Right ventricle myocardium inferior (tissue), 1 donor: ENCODE measurements at places on chromosomes 6 and 20. TPM values are rescaled to one million over a fixed set of nuclear protein-coding genes. Genes with fewer than 3 reads are reported as not detected.

DNA sequence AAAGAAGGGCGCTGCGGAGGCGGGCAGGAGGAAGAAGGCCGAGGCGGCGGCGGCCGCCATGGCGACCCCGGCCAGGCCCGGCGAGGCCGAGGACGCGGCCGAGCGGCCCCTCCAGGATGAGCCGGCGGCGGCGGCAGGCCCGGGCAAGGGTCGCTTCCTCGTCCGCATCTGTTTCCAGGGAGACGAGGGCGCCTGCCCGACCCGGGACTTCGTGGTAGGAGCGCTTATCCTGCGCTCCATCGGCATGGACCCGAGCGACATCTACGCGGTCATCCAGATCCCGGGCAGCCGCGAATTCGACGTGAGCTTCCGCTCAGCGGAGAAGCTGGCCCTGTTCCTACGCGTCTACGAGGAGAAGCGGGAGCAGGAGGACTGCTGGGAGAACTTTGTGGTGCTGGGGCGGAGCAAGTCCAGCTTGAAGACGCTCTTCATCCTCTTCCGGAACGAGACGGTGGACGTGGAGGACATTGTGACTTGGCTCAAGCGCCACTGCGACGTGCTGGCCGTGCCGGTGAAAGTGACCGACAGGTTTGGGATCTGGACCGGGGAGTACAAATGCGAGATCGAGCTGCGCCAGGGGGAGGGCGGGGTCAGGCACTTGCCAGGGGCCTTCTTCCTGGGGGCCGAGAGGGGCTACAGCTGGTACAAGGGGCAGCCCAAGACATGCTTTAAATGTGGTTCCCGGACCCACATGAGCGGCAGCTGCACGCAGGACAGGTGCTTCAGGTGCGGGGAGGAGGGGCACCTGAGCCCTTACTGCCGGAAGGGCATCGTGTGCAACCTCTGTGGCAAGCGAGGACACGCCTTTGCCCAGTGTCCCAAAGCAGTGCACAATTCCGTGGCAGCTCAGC, 780 bp downstream of the ZCCHC3 start:
- peak; percentile 89 for DNase-seq

- no peak for DNase-seq
These were observed 5.8 kb upstream of the GATA5 start for GRCh38 chr20:62481425-62482145.

GRCh38 chr6:99353126-99353525, 3.7 kb upstream of the FAXC start:
- DNase-seq, result no peak

- no peak for DNase-seq
These were observed 105.1 kb downstream of the EDN3 start for GRCh38 chr20:59405226-59406200.

- no peak for DNase-seq
These were observed 123.4 kb downstream of the PKHD1 start for GRCh38 chr6:51963980-51964379.

BEND6 gene
- 0.30 TPM for total RNA-seq

DNA sequence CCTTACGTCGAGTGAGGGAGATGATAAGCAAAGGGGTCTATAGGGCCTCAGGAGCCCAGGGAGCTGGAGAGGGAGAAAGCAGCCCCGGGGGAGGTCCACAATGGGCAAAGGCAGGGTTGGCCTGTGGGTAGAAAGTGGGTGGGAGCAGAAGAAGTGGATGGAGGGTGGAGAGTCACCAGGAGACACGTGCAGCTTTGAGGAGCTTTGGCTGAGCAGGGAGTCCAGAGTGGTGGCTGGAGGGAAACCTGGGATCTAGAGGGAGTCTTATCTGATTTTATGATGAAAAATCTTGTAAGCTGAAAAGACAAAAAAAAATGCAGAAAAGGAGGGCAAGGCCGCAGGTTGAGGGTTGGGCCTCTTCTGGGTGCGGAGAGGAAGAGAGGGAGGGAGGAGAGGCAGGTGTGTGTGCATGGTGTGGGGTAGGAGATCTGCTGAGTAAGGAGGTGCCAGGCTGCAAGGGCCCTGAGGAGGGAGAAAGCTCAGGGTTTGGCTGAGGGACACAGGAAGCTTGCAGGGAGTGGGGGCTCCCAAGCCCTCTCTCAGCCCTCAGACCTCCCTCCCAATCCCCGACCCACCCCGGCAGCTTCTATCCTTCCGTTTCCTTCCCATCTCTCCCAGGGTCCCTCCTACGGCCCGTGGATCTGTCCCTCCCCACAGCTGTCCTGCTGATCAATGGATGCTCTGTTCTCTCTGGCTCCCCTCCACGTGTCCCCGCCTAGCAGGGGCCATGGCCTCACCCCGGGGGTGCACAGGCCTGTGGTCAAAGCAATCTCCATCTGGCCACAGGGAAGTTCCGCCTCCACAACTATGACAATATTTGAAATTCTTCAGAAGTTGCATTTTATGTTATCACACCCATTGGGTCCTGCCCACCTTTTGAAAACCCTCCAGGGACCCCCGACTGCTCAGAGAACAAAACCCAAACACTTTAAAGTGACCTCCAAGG, 17.1 kb upstream of the BPI start:
- no peak for DNase-seq

DNA sequence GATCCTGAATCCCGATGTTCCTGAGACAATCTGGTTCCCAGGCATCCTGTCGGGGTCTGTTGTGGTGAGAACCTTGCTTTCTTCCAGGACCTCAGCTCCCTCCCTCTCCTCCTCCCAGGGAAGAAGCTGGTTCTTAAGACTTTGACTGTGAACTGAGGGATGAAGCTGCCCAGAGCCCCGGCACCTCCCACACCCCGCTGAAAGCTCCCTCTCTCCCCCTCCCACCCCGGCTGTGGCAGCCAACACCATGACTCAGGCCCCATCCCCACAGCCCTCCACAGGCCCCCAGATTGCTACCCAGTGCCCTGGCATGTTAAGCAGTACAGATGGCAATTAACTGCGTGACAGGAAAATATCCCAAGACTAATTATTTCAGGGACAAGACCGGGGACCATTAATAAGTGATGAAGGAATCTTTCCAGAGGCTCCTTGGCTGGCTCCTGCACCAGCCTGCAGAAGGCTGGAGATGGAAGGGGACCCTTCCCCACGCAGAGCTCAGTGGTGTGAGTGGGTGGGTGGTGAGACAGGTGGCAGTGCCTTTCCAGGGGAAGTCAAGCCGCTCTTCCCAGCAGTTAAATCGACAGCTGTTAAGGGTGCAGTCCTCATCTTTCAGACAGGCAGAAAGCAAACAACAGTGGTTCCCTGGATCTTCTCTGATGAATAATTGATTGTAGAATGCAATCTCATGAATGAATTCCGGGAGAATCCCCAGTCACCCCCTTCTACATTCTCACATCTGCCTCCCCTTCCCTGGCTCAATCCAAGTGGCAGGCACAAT, 237.9 kb downstream of the LRFN2 start:
- DNase-seq, result no peak
